ENCODE measurements at places on chromosomes 1 and 21.

- peak; percentile 78 for DNase-seq
Observed at GRCh38 chr1:27300341-27301051, 21.5 kb upstream of the TMEM222 start.

DNA sequence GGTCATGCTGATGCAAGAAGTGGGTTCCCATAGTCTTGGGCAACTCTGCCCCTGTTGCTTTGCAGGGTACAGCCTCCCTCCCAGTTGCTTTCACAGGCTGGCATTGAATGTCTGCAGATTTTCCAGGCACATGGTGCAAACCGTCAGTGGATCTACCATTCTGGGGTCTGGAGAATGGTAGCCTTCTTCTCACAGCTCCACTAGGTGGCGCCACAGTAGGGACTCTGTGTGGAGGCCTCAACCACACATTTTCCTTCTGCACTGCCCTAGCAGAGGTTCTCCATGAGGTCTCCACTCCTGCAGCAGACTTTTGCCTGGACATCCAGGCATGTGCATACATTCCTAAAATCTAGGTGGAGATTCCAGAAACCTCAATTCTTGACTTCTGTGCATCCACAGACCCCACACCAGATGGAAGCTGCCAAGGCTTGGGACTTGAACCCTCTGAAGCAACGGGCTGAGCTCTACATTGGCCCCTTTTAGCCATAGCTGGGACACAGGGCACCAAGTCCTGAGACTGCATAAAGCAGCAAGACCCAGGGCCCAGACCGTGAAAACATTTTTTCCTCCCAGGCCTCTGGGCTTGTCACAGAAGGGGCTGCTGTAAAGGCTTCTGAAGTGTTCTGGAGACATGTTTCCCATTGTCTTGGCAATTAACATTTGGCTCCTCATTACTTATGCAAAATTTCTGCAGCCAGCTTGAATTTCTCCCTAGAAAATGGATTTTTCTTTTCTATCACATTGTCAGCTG is 466.2 kb upstream of the PBX1 start:
- DNase-seq, result no peak

DNA sequence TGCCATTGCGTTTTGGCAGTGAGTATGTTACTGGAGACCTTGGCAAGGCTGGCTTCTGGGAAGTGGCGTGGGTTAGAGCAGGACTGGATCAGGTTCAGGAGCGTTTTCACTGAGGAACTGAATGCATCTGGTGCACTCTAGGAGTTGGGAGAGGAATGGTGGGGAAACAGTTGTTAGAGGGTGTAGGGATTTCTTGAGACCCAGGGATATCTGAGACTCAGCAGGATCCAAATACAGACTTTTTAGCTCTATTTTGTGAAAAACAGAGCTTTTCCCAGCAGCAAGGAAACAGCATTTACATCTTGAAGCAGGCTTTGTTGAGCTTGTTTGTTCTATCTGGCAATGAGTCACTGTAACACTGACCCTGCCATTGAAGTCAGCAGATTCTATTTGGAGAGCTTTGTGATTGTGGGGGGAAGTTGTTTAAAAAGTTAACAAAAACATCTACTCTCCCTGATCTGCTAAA is 56.9 kb upstream of the NRIP1 start:
- DNase-seq, result no peak

- no peak for DNase-seq
Observed at GRCh38 chr1:224168859-224169380, 14.1 kb upstream of the DEGS1 start.

GRCh38 chr1:91604632-91605031 is 104.0 kb downstream of the CDC7 start:
- no peak for DNase-seq

- DNase-seq, result no peak
Observed at GRCh38 chr1:206488466-206488865, 18.2 kb downstream of the IKBKE start.

DNA sequence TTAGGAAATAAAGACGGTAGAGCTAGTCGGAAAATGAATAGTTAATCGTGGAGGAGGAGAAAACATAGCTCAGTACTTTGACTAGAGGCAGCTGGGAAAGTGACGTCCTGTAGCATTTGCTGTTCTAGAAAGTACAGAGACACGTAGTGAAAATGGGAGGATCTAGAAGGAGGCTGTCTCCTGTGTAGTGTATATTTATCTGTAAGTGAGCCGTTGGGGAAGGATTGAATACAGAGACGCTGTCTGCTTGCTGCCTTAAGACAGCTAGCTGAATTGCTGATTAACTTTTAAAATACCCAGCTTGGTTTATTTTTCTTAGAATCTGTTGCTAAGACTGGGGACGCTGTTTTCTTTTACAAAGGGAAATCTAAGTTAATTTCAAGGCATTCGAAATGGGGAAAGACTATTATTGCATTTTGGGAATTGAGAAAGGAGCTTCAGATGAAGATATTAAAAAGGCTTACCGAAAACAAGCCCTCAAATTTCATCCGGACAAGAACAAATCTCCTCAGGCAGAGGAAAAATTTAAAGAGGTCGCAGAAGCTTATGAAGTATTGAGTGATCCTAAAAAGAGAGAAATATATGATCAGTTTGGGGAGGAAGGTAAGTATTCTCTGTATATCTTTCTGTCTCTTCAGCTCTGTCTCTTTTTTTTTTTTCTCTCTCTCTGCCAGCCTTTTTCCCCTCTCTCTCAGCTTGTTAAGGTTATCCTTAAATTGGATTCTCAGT is at the start of gene DNAJB4:
TSS of gene DNAJB4 (plus strand) at position 221 of the 729 bp plus-strand sequence. CDS start at position 393, 172 bp downstream.
- DNase-seq, result peak; percentile 72

- DNase-seq, result no peak
Observed at GRCh38 chr1:198494658-198495103, 45.8 kb downstream of the ATP6V1G3 start.

GRCh38 chr1:149927563-149928400 is at the start of gene SF3B4:
Gene SF3B4, minus strand, starts transcription at chr1:149927803. Its CDS starts 44 bp downstream, at chr1:149927759.
- peak; percentile 96 for DNase-seq

GRCh38 chr1:109361069-109361468 is 36.6 kb downstream of the SORT1 start:
- no peak for DNase-seq
